ENCODE measurements at places on chromosomes 4 and X.
A peak's percentile ranks its signal among the peaks of the same experiment; 100 is the strongest.

DNA sequence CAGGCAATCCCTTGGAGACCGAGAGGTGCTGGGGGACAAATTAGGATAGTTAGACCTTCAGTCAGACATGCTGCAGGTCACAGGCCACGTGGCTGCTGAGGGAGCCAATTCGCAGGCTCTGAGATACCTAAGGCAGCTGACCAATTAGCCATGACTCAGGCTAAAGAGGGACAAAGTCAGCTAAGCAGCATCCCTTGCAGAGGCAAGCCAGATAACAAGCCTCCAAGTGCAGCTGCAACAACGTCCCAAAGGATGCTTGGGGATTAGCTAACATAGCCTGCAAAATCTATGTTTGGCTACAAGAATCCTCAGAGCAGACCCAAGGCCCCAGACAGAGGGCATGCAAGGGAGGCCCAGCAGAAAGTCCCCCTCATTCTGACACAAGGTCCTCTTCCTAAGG is 93.5 kb downstream of the SEL1L3 start:
- DNase-seq = peak; percentile 12

GRCh38 chr4:147423229-147423628 is 57.7 kb upstream of the EDNRA start:
- no peak for DNase-seq

- no peak for DNase-seq
Measured at GRCh38 chr4:169271692-169272007, 894 bp upstream of the SH3RF1 start.

- DNase-seq = no peak
Measured at GRCh38 chr4:2168469-2169319, 73.2 kb downstream of the HAUS3 start.

- DNase-seq = peak; percentile 35
Measured at GRCh38 chrX:20585782-20586181, 319.1 kb upstream of the RPS6KA3 start.

- peak; percentile 53 for DNase-seq
Measured at GRCh38 chrX:74232859-74233258, 71.1 kb upstream of the ZCCHC13 start.

- no peak for DNase-seq
Measured at GRCh38 chr4:94564252-94564651, 112.5 kb downstream of the PDLIM5 start.

DNA sequence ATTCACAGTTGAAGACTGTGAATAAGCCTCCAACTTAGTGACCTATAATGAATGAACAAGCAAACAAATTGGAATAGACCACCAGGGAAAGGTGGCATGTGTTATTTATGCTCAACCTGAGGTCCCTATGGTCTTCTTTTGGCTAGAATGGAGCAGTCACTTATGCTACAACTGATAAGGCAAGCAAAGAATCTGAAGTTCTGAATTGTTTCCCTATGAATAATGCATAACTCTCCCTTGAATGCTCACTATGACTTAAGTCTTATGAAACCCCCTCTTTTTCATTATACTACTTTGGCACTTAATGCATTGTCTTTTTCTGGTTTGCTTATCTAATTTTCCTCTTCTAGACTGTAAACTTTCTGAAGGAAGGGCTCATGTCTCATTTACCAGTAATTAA is 2.6 kb downstream of the GIMD1 start:
- peak; percentile 82 for DNase-seq

Measured in fibroblast of skin of right biceps (primary cell).